ENCODE measurements at places on chromosomes 7 and 10.

DNA sequence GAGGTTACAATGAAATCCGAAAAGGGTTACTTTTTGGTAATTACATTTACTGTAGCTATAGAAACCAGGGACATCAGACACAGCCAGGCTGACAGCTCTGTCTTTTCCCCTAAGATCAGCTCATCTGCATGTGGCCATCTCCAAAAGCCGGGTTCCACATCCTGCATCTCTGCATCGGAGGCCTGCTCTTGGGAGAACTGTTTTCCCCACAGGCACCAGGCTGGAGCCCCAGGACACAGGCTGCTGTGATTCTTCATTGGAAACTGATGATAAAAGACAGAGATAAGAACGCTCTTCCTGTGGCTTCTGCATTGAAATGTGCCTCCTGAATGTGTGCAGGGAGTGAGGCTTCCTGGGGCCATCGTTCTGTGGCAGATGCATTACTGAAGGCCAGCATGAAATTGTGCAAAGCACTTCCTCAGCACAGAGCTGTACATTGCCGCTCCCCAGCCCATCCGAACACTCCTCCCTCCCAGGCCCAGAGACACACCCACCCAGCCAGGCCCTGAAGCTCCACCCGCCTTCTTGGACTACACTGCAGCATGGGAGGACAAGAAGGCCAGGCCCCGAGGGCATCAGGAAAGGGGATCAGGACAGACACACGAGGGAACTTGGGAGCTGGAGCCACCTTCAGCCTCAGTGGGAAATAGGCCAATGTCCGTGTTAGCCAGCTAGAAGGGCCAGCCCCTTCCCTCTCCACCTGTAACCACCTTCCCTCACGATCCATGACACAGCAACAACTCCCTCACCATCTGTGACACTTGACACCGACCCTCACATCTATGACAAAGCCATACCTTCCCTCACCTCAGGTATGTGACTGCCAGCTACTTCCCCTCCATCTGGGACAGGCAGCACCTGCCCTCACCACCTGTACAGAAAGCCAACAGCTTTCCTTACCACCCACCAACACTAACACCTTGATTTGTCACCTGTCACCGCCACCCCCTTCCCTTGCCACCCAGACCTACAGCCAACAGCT lies 113.2 kb downstream of the GRID1 start:
- no peak for DNase-seq

- DNase-seq: no peak
Observed at GRCh38 chr7:31883761-31884164, 186.4 kb downstream of the PDE1C start.

- no peak for DNase-seq
Observed at GRCh38 chr7:101862280-101863220, 45.1 kb downstream of the CUX1 start.

- DNase-seq: no peak
Observed at GRCh38 chr10:46556515-46557318, at the start of gene GPRIN2. Gene GPRIN2 (minus strand): TSS chr10:46556658. CDS start chr10:46550736, 5,922 bp downstream.

DNA sequence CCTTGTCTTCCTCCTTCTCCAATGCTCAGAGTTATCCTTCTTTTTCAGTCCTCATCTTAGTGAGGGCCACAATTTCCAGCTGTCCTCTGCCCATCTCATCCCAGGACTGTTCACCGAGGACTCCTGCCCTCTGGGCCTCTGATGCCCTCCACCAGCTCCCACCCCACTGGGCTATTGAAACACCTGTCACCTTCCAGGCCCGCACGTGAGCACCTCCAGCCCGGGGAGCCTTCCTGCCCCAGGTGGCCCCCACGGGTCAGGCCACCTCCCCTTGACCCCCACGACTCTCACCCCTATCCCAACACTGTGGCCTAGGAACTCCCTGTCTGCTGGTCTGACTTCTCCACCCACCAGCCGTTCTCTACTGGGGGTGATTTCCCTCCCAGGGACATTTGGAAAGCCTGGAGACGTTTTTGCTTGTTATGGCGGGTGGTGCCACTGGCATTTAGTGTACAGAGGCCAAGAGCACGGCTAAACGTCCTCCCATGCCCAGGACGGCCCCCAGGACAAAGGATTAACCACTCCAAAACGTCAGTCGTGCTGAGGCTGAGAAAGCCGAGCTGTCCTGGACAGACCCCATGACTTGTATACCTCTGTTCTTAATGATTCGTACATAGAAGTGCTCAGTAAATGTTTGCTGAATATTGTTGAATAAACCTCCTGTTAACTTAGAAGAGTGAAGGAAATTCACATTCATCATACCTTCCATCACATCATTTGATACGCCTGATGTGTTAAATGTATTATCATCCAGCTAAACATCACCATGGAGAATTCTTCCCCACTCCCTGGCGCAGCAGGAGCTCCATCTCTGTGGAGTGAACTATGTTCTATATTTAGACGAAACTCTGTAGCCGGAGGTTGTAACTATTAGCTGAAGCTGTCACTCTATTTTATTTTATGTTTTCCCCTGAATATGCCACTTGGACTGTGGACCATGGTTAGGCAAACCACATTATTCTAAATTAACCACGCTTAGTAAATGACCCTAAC lies 270.1 kb upstream of the SHH start:
- no peak for DNase-seq

GRCh38 chr7:23287612-23288011 lies 11.5 kb upstream of the MALSU1 start:
- no peak for DNase-seq

DNA sequence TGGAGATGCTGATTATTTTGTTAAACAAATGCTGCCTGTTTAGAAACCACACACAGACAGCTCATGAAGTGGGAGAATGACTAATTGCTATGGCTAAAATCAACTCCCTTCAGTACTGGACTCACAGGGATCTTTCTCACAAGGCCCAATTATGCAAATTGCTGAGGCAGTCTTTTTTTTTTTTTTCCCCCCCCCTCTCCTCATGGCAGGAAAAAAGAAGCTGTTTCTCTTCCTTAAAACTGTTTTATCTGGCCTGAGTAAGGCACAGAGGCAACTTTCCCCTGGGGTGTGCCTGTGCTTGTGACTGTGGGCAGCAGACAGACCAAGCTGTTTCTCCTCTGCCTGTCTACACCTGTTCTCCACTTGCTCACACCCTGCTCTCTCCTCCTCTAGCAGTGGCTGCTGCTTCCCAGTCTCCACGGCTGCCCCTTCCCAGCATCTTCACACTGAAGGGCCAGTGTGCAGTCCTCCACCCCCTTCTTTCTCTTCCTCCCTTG lies 65.4 kb upstream of the STEAP1B start:
- no peak for DNase-seq

- DNase-seq: no peak
Observed at GRCh38 chr10:15351099-15351820, 19.8 kb downstream of the FAM171A1 start.

- DNase-seq: no peak
Observed at GRCh38 chr10:48247680-48248079, 26.8 kb downstream of the FRMPD2 start.

DNA sequence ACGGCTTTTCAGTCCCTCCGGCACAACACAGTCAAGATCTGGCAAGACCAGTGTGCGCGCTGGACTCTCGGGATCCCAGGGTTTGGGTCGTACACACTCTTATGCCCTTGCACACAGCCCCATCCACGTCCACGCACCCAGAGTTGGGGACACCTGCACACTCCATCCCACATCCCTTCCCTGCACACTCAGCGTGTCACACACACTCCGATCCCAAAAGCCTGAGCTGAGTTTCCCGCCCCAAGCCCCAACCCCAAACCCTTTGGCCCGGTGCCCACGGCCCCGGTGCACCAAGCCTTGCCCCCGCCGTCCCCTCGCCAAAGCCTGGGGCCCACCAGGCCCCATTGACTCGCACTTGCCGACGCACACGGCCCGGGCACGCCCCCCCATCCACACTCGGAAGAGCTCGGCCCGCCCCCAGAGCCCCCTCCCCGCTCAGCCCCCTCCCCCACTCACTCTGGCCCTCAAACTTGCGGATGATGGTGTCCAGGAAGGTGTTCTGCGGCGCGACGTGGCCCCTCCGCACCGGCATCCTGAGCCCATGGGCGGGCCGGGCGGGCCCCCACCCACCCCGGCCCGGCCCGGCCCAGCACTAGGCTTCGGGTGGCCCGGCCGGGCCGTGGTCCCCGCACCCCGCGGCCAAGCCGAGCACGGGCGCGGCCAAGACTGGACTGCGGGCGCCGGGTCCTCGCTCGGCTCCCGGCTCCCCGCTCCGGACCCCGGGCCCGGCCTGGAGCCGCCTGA lies 567 bp downstream of the KCNH2 start:
- no peak for DNase-seq

DNA sequence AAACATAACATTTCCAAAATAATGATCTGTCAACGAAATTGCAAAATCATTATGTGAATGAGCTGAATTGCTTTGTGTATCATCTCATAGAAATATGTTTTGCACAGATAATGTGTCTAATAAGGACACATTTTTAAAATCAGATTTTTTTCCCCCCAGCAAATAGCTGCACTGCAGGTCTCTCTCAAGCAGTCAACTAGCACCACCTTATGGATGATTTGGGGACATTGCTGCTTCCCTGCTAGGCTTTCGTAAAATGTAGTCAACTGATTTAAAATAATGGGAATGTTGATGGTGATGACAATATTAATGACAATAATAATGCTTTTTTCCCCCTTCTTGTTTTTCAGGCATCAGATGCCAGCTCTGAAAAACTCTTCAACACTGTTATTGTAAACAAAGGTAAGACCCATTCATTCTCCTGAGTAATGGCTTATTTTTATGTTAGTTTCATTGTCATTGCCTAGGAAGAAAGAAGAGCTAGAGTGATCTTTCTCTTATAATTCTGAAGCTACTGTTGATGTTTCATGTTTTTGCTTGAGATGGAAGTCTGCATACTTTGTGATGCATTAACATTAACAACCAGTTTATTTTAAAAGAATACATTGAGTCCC lies 433.6 kb upstream of the GALNT17 start:
- DNase-seq: no peak

GRCh38 chr7:144821067-144821466 lies 14.8 kb downstream of the TPK1 start:
- no peak for DNase-seq

GRCh38 chr10:91247360-91248111 lies 27.1 kb downstream of the PCGF5 start:
- DNase-seq: no peak

GRCh38 chr7:44618753-44619152 lies 12.3 kb downstream of the OGDH start:
- DNase-seq: no peak

DNA sequence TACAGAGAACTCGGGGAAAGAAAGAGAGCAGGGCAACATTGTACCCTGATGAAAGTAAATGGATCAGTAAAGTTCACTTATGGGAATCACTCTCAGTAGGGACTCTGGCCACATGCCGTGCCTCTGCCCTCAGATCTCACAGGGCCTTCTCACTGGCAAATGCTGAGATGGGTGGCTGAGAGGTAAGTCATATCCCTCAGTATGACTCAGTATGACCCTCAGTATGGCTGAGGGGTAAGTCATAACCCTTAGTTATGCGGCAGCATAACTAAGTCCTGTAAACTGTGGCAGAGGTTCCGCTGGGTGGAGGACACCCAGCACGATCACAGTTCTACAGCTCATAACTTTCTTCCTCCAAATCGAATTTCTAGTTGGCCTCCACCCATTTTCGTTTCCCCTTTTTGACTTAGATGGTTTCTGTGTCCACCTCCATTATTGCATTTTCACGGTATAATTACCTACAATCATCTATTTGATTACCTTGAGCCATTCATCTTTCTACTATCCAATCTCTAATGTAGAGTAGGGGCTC lies 26.5 kb upstream of the WNT16 start:
- no peak for DNase-seq

GRCh38 chr10:60031664-60032063 lies 125.3 kb upstream of the CCDC6 start:
- DNase-seq: no peak

All from stimulated activated CD8-positive, alpha-beta memory T cell treated with anti-CD3 and anti-CD28 coated beads, Interleukin-15, amount 100 ng/mL, for 1 hour (primary cell).